ENCODE measurements at places on chromosomes 1 and 21.
A peak's percentile ranks its signal among the peaks of the same experiment; 100 is the strongest.

DNA sequence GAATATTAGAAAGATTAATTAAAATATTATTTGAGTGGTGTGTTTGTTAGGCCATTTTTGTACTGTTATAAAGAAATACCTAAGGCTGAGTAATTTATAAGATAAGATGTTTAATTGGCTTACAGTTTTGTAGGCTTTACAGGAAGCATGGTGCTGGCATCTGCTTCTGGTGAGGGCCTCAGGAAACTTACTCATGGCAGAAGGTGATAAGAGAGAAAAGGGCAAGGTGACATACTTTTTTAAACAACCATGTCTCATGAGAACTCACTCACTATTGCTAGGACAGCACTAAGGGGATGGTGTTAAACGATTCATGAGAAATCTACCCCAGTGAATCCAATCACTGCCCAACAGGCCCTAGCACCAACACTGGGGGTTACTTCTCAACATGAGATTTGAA is 56.7 kb upstream of the RGS21 start:
- DNase-seq: no peak

- no peak for DNase-seq
Measured at GRCh38 chr1:93675931-93676330, 5.7 kb downstream of the BCAR3 start.

DNA sequence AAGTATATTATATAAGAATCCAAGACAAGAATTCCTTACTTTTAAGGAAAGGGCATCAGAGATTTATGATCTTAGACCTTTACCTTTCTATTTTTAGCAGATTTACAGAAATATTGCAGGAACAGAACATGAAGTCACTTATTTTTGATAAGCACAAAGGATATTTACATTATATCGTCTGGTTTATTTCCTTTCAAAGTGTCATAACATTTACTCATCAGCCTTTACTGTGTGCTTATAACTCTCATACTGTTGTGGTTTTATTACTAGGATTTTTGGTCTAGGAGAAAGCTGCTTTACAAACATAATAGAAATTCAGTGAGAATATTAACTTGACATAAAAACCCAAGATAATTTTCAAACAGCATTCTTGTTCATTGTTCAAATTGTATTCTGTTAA is 47.6 kb downstream of the APP start:
- DNase-seq: no peak

- DNase-seq: no peak
Measured at GRCh38 chr21:44492567-44493385, 37.5 kb downstream of the LRRC3 start.

DNA sequence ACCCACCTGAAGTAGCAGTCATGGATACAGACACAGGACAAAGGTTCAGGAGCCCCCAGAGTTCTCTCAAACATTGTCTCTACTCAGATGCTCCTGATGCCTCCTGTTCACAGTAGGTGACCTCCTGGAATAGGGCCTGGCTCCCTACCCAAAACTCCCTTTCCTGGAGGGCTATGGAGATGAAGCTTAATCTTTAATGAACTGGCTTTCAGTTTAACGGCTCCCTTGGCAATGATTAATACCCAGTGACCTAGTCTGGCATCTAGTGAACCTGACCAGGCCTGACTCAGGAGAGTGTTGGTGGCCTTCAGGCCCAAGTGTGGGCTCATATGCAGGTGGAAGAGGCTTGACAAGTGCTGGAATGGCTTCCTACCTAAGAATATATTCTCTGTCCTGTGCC is 65.2 kb upstream of the TRABD2B start:
- no peak for DNase-seq

DNA sequence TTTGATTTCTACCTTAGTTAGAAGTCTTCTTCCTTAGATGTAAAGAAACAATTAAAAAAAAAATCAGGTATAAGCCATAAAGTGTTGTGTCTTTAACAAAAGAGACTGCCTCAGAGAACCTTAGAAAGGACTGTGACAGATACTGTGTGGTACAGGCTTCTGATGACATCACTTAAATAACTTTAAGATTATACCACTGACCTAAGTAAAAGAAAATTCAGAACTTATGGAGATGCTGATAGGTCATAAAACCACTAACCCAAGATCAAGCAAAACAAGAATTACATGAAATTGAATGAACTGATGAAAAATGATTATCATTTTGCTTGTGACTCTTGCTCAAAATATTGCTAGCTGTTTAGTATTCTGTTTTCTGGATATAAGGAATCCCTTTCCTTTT is 220.8 kb downstream of the NRIP1 start:
- no peak for DNase-seq

- DNase-seq: no peak
Measured at GRCh38 chr1:65564493-65564892, 144.0 kb downstream of the LEPR start.

GRCh38 chr1:119948342-119949214 is 52.3 kb upstream of the ADAM30 start:
- peak; percentile 70 for DNase-seq

- DNase-seq: no peak
Measured at GRCh38 chr1:228778961-228779360, 43.7 kb downstream of the RHOU start.

DNA sequence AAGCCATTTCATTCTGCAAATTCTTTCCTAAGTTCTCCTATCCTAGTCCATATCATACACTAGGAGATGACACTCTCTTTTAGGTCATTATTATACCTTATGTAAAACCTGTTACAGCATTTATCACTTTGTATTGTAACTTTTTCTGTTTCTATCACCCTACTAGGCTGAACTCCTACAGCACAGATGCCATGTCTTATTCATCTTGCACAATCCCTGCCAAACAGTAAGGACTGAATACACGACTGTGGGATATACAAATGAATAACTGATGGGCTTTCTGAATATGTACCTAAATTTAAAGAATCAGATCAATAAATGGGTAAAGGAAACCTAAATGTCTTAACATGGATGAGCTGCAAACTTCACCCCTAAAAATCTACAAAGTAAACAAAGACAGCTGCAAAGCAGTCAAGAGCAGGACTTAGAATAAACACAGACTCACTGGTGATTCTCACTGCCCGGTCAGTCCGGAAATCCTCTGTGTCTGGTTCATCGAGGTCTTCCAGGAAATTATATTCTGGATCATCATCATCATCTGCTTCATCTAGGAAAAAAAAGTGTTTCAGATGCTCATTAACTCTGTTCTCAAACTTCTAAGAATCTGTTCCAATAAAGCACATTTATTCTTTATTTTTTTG is 62.3 kb downstream of the GON4L start:
- DNase-seq: no peak

DNA sequence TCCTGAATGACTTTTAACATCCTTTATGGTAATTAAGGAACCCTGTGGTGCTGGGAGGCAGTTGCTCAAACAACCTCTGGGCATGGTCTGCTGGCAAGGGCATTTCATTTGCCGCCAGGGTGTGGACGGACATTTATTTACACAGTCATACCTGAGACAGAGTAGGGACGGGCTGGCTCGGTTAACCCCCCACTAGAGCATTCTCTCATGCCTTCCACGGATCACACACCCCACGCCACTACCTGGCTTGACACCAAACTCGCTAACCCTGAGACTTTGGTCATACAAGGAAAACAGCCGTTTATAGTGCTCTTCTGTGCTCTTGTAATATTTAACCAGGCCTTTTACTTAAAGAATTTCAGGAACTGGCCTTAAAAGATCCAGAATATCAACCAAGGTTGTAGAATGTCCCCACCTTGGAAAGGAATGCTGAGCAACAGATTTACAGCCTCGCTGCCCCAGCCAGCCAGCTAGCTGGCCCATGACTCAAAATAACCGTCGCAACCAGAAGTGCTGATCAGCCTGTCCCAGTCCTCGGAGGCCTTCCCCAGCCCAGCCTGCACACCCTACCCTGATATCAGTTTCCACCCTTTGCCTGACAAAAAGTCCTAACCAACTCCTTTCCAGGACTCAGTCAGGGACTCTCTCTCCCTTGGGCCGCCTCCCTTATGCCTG is 6.5 kb upstream of the PDXK start:
- no peak for DNase-seq

DNA sequence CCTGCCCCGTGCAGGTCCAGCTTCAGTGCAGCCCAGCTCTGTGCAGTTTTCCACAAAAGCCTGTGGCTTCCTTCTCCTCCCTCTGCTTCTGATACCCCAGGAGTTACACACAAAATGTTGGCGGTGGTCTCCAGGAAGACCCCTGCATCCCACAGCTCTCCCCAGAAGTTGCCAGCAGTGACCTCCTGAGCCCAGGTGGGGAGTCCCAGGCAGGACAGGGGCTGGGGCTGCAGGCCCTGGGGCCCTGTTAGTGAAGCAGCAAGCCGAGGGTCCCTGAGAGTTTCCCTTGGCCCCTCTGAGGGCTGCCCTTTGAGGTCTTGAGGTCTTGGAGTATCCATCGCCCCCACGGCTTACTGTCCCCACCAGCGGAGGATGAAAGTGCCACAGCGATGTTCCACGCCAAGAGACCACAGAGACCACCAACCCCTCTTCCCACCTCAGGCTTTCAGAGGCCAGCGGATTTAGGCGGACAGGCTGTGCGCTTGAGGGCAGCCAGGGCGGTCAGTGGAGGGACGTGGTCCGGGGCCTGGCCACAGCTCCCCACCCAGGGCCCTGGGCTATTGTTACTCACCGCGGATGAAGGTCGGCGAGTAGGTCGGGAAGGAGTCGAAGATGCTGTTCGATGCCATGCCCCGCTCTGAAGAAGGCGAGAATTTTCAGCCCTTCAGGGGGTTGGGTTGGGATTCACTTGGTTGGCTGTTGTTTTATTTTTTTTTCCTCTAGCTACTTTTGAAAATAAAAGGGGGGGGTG is 34.0 kb upstream of the RUNX3 start:
- no peak for DNase-seq

Measured in activated CD8-positive, alpha-beta memory T cell treated with anti-CD3 and anti-CD28 coated beads, Interleukin-2, amount 50 U/mL, for 4 hours (primary cell).